ENCODE measurements at places on chromosomes 12 and 14.

DNA sequence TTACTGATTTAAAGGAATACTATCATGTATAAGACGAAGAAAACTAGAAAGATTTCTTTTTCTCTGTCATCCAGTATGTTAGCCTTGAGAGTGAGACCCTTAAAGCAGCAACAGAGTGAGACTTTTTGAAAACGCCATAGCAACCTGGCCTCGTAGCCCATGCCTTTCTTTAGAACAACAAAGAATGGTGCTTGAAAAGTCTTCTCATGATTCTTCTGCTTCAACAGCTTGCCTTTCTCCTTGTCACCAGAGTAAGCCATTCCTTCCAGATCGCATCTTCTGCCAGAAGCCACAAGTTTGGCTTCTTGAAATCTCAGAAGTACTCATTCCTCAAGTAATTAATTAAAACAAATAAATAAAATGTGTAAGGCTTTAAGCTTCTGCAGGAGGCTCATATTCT, 109.3 kb downstream of the PDE3A start:
- DNase-seq = no peak

- no peak for DNase-seq
Measured at GRCh38 chr14:38125481-38126037, 82.1 kb upstream of the SSTR1 start.

DNA sequence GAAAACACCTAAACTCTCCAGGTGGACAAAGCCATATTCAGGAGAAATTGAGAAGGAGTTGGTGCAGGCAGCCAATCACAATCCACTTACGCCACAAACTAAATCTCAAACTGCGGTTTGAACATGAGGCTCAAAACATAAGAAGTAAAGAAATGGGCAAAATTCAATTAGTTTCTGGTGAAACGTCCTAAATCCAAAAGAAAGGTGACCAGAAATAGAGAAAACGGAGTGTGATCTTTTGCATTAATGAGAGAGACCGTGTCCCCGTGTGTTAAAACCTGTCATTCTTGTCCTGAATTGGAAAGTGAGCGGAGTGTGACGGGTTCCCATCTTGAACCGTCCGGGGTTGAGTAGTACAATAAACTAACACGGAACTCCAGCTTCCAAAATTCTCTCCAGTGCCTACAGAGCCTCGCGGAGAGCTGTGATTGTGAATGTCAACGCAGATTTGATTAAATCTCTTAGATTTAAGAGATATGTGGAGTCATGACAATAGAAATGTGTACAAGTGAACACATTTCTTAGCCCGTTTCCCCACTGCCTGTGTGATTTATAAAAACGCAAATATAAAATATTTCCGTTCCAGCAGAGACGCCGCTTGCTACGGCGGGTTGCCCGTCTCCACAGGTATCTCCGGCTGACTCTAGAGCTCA, 595 bp upstream of the METAP2 start:
- no peak for DNase-seq

DNA sequence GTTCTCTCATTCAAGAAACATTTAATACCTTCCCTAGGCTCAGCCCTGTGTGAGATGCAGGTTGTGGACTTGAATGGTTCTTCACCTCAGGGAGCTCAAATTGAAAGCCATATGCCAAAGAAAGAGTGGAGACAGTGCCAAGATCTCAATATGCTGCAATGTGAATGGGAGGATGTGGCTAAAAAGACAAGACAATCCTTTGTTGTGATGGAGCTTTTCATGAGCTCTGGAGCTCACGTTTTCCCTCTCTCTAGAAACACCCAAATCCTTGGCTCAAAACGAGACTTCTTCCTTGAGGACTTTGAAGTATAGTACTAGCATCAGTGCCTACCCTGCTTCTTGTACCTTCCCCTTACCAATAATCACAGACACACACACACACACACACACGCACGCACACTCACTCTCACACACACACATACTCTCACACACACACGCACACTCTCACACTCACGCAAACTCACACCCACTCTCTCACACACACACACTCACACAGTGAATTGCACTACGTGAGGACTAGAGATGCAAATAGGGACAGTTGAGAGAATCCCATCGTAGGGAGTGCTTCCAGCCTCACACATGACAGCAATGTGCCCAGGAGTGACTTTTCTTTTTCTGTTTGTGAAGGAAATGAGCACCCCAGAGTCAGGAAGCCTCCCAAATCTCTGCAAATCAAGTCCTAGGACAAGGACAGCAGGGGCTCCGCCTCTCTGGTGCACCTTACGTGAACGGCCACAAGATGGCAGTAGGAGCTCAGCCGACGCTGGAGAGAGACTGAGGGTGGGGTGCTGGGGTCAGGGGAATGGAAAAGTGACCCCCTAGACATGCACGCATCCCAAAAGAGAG, 231.4 kb downstream of the PCNX1 start:
- DNase-seq = peak; percentile 69

DNA sequence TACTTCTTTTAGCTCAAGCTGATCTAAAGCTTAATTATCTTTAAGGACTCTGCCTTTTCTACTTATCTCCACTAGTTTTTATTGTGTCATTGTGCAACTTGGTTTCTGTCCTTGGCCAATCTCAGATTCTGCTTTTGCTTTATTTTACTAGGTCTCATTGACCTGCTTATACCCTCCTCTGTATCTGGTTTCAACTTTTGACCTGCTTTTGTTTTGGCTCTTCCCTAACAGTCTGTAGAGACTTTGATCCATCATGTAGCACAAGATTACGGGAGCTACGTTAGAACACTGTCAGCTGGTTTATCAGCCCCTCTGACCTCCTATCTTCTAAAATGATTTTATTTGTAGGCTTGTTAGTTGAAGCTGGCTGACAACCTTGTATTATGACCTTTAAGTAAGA, 43.6 kb downstream of the ZCRB1 start:
- DNase-seq = no peak

DNA sequence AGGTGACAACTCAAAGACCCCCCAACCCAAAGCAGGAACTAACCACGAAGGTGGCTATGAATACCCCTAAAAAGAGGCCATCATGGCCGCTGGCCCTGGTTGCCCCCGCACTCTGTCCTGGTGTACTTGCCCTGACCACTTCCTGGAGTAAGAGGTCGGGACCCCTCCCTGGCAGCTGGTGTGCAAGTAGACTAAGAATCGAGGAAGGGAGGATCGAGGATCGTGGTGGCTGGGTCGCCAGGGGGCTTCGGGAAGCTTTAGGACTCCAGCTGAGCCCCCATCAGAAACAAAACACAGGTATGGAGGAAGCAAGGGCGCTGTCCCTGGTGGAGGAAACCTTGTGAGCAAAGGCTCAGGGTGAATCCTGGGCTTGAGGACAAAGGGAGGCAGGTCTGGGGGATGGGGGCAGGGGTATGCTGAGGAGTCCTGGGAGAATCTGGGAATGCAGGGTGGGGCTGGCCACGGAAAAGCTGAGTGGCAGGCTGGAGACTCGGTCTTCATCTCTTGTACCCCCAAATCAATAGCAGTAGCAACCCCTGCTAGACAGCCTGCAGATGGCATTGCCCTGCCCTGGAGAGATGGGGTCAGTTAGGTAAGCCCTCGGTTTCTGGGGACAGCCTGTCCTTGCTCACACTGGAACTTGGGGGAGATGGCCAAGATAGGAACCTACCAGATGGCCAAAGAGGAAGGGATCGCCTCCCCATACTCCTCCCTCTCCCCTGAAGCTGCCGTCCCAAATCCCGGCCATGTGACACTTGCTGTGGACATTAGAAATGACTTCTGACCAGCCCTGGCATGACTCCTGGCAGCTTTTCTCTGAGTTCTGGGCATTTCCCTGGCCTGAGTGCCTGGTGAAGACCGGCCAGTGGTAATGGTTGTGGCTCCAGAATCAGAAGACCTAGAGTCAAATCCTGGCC, 45.3 kb upstream of the ESRRB start:
- DNase-seq = no peak

GRCh38 chr12:71867131-71867530, 27.6 kb downstream of the TBC1D15 start:
- no peak for DNase-seq

DNA sequence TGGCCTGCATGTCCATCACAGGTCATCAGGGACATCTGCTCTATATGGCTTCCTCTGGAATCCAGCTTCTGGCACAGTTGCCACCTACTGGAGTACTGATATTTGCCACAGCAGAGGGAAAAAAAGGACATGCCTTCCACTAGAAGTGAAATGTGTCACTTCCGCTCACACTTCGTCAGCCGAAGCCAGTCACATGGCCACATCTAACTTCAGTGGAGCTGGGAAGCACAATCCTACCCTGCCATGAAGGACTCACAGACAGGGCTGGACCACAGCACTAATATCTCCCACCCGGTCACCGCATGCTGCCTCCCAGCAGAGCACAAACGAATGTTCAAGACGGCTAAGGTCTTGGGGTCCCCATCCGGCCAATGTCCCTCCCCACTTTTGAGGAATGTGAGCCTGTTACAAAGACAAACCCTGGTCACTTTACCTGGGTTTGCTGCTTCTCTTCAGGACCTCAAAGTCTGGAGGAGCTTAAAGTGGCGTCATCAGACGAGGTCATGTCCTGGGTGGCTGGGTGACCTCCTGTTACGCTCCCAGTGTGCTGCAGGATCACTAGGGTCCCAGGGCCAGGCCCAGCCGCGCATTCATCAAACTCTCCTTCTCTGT, 98.6 kb downstream of the GCH1 start:
- no peak for DNase-seq

DNA sequence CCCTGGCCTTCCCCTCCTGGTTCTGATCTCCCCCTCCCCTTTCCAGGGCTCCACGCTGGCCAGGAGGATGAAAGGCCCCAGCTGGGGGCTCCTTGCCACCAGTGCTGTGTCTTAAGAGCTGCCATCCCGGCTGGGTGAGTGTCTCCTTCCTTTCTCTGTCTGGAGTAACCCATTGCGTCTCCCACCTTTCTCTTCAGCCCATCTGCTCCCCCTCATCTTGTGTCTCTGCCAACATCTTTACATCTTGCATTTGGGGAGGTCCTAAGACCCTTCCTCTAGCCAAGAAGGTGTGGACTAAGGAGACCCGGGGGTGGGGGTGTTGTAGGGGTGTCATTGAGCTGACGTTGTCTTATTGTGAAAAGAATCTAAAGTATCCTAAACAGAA, 505 bp downstream of the BCL2L2 start:
- DNase-seq = no peak

- no peak for DNase-seq
Measured at GRCh38 chr14:55123852-55124639, 5.0 kb upstream of the LGALS3 start.

GRCh38 chr12:123723011-123723410, 10.9 kb downstream of the ATP6V0A2 start:
- DNase-seq = no peak

DNA sequence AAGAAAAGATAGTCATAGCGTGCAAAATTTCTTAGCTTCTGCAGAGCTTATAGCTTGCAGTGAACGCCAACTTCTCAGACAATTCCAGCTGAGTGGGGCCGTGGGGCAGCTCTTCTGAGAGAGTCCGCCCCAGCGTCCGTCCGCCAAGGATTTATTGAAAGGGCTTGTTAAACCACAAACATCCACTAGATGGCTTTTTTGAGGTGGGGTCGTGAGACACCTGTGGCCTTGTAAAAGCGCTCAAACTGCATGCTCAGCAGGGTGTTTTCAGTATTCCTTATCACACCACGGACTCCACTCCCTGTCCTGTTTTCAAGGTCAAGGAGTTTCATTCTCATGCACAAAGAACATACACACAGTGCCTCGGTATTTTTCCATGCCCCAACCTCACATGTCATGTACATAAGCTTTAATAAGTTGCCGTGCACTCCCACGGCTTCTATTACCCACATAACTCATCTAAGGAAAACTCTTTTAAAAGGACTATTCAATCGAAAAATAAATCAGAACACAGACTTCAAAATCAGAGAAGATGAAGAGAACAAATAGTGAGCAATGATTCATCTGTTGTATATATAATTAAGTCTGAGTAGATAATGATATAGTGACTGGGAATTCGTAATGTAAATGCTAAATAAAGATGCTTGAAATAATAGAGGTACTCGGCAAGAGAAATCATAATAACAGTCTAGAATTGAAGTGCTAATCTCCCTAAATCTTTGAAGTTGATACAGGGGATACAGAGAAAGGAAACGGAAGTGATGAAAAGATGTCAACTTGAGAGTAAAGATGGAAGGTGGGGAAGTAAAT, 46.7 kb downstream of the WBP11 start:
- DNase-seq = peak; percentile 76

DNA sequence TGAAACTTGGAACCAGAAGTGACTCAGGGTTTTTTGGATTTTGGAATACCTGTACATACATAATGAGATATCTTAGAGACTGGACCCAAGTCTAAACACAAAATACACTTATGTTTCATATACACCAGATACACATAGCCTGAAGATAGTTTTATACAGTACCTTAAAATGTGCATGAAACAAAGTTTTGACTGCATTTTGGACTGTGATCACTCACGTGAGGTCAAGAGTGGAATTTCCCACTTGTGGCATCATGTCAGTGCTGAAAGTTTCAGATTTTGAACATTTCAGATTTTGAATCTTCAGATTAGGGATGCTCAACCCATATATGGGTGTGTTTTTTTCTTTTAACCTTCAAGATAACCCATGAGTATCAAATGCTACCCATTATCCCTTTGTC, 6.6 kb downstream of the SBNO1 start:
- no peak for DNase-seq

DNA sequence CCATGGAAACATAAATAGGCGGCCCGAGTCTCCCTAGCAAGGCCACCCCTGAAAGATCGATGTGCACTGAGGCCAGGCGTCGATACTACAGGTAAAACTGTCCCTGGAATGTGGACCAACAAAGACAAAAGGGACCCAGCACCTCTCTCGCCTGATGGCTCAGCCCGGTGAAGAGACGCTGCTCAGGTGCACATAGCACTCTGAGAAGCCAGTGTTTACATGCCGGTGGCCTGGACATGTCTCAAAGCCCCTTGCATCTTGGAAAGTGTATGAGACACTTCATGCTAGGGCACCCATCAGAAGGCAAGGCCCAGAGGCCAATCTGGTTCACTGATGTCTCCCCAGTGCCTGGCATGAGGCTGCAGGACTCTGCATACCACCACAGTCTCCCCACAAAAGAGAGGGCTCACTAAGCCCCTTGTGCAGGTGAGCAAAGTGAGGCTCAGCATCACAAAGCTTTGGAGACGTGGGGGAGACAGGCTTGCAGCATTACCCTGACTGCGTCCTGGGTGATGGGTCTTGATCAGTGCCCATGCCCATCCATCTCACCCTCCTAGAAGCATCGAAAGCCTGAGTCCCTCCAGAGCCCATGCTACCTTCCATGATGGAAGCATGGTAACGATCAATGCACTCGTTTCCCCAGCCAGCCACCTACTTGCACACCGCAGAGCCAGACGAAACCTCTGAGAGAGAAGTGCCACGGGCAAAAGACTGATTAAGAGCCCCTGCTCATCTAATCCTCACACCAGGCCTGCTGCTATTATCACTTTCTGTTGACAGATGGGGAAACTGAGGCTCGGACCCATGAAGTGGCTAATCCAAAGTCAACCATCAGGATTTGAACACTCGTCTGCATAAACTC, 16.1 kb downstream of the BCL11B start:
- no peak for DNase-seq

Data from ELF-1 (cell line).